ENCODE measurements at places on chromosomes 2 and 18.

DNA sequence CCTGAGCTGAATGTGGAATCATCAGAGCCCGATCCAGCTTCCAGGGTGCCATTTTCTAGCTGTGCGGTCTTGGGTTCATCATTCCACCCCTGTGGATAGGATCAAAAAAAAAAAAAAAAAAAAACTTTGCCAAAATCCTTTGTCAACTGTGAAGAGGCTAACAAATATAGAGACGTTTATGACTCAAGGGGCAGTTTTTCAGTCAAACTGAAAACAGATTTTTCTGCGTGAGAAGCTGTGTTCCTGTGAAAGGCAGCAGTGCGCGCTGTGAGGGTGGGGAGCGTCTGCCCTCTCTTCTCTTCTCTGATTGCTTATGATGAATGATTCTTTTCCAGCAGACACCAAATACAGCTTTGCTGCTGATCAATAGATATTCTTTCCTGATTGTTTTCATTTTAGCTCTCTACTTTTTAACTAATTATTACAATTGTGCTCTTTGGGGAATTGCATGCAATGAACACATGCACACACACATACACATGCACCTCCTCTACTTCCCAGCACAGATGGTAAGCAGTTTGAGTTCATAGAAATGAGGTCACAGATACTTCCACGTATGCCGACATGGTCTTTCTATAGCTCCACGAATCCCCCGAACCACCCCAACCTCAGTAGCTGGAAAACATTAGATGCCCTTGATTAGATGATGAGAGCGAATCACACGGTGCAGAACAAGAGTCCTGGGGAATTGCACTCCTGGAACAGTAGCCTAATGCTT lies 175.4 kb downstream of the NRP2 start:
- no peak for DNase-seq

DNA sequence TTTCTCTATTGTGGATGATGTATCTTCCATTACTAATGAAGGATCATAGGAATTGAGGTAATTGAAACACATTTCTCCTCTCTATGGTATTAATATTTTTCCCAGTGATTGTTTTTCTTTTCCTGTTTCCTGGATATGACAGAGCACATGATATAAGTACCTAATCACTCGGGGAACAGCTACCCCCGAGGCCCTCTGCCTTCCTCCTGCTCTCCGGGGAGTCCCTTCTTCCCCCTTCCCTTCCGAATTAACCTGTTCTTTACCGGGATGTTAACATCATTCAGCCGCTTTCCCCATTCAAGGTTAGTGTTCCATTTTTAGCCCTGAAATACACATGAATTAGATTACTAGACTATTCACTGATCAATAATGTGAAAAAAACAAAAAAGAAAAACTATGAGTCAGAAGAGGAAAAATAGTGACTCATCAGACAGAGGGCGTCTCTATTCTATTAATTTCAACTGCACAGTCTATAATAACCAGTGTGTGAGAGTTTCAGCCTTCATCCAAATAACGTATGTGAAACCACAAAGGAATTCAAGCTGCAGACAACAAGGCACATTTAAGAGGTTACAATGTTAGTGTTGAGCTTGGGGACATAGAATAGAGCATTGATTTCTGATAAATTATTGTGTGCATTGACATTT lies 450.8 kb downstream of the DLGAP1 start:
- DNase-seq: no peak

DNA sequence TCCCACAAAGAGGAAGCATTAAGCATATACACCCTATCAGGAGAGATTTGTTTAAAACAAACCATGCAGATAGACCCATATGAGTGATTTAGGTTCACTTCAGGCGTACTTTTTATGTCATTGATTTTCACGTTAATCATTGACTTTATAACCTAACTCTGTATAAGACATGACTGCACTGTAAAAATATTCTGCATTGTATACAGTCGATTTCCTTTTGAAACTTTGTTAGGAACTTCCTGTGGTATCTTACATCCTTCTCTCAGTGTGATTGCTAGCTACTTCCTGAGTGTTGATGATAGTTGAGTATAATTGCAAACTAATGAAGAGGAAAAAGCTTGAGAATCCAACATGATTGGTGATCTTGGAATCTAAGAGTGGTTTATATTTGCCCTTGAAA lies 69.4 kb downstream of the XIRP2 start:
- no peak for DNase-seq

DNA sequence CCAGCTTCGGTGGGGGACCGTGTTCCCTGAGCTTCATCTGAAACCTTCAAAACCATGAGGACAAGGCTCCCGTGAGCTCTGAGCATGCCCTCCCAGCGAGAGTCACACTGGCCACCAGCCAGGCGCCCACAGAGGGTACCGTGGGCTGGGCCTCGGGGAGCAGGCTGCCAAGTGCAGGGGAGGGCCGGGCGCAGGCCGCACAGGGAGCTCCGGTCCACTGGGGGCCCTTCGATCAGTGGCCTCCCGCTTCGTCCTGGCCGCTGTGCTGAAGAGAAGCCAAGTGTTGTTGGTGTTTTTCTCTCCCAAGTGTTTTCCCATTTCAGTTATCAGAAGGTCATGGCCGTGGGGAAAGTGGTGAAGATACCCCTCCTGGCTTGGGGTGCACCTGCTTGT lies 144.4 kb downstream of the PTGR3 start:
- DNase-seq: no peak

DNA sequence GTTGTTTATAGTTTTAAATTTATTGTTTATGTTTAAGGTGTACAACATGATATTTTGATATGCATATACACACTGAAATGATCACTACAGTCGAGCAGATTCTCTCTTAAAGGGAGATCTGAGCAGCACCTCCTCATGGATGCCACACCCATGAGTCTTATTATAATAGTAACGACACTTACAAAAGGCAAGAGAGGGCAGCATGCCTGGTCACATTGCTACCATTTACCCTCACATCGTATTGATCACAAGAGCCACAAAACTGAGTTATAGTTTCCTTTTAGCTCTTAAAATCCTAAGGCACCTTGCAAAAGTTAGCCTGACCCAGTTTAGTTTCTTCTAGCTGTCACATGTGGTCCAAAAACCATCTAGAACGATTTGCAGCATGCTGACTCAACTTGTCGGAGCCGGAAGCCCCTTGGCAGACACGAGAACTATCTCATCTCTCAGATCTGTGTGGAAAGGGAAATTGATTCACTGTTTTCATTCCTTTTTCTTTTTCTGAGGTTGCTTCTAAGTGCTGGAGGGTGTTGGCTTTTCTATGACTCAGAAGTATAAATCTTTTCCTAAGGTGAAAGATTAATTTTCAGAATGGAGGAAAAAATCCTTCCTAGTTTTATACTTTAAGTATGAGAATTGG lies 85.3 kb downstream of the CDC42EP3 start:
- DNase-seq: no peak

DNA sequence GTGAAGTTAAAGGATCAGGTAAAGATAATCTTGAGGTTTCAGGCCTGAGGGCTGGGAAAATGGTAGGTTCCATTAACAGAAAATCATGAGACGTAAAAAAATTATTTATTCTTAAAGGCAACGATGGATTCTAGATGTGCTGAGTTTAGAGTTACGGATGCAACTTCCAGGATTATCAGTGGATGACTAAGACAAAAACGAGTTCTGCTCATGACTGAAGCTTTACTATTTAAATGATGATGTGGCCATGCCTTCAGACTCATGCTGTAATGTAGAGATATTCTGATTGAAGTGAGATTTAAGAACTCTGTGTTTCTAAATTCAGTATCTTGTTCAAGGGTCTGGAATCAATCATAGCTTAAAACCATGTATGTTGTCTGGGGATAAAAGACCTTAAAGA lies 5.0 kb downstream of the TMEM237 start:
- DNase-seq: no peak

Data from NCI-H1105 treated with DMSO at 0.1 percent for 48 hours (cell line).